ENCODE measurements at places on chromosomes 7 and 10.

- no peak for DNase-seq
Observed at GRCh38 chr10:79127151-79127961, 58.6 kb downstream of the ZMIZ1 start.

- DNase-seq = no peak
Observed at GRCh38 chr7:41292487-41292886, 410.4 kb downstream of the INHBA start.

GRCh38 chr7:41481353-41481752 is 221.5 kb downstream of the INHBA start:
- DNase-seq = no peak

GRCh38 chr10:129449893-129450292 is 17.1 kb upstream of the MGMT start:
- no peak for DNase-seq

- no peak for DNase-seq
Observed at GRCh38 chr10:130171196-130171595, 35.0 kb downstream of the GLRX3 start.

GRCh38 chr7:50714857-50715256 is 67.8 kb downstream of the GRB10 start:
- no peak for DNase-seq

DNA sequence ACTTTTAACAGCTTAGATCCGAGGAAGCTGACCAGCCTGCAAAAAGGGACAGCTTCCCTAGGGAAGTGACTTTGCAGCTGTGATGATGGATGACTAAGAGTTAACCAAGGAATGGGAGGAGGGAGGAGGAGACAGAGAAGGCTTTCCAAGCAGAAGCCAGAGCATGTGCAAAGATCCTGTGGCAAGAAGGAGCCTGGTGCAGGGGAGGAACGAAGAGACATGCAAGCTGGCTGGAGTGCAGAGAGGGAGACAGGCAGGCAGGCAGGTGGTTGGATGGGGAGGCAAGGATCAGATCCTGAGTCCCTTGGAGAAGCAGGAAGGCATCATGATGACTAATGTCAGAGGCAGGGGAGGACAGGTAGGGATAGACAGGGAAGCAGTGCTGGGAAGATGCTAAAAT is 148.8 kb downstream of the PFKFB3 start:
- no peak for DNase-seq

GRCh38 chr10:17622061-17622460 is 4.9 kb upstream of the HACD1 start:
- no peak for DNase-seq

- DNase-seq = no peak
Observed at GRCh38 chr7:36748017-36748487, 23.8 kb upstream of the AOAH start.

All from T follicular helper cell (primary cell).